ENCODE measurements at places on chromosomes 11 and 22. TPM values are rescaled to one million over a fixed set of nuclear protein-coding genes. Genes with fewer than 3 reads are reported as not detected.

Gene RNF215
- 26.9 TPM for total RNA-seq

Gene SCGB1D2
- total RNA-seq, result not detected

Gene ELFN2
- total RNA-seq, result 0.07 TPM

Gene SLC22A25
- total RNA-seq, result not detected

Gene DRD2
- total RNA-seq, result not detected

Gene CSNK2A3
- 5.0 TPM for total RNA-seq

Gene C11orf98
- 64.8 TPM for total RNA-seq

Gene KCTD14
- 12.8 TPM for total RNA-seq

Gene BBS1
- 14.7 TPM for total RNA-seq

Gene TRPC6
- total RNA-seq, result not detected

Gene CASP5
- not detected for total RNA-seq

Gene LGALS1
- 3,913 TPM for total RNA-seq

Gene GDPD4
- total RNA-seq, result not detected

Gene RBMXL2
- not detected for total RNA-seq

Gene CSF2RB
- total RNA-seq, result not detected
